ENCODE measurements at places on chromosomes 7 and 10.

- DNase-seq = no peak
Measured at GRCh38 chr10:69715156-69715898, 85.3 kb downstream of the FAM241B start.

- no peak for DNase-seq
Measured at GRCh38 chr10:34815185-34816084, at the start of gene PARD3. TSS of gene PARD3 (minus strand) at chr10:34815296. CDS start at chr10:34814995, 301 bp downstream.

DNA sequence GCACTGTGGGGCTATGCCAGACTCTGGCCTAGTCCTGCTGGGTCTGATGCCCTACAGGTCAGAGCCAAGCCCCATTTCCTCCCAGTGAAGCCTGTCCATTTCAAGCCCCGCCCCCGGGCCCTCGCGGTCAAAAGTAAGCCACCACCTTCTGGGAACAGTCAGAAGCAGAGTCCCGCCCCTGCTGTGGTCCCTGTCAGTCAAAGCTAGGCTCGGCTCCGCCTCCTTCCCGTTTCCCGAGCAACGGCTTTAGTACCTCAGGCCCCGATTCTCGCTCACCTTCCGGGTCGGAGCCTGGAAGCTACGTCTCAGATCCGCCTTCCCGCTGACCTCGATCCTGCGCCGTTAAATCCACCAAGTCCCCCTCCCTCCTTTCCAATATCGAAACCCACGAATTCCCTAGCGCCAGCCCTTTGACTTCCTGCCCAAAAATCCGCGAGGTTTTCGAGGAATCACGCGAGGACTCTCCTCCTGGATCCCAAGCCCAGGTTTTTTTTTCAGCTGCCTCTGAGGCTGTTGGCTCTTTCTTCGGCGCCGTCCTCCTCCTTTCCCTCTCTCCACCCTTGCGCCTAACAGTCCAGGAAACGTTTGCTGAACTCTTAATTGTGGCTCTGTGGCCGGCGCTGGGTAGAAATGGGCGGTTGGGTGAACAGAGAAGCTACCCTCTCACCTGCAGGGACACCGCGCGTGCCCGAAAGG, 11.8 kb downstream of the SFXN3 start:
- peak; percentile 88 for DNase-seq

- DNase-seq = no peak
Measured at GRCh38 chr7:759569-759968, 32.5 kb upstream of the PRKAR1B start.

GRCh38 chr7:157469181-157470016, 132.6 kb downstream of the DNAJB6 start:
- DNase-seq = no peak

- peak; percentile 67 for DNase-seq
Measured at GRCh38 chr7:112001091-112001826, 204.9 kb downstream of the DOCK4 start.

GRCh38 chr10:821322-821721, 110.2 kb downstream of the LARP4B start:
- no peak for DNase-seq

- DNase-seq = no peak
Measured at GRCh38 chr10:47048526-47048905, 137.3 kb downstream of the PTPN20 start.

- no peak for DNase-seq
Measured at GRCh38 chr7:81624650-81625631, 144.9 kb downstream of the HGF start.

DNA sequence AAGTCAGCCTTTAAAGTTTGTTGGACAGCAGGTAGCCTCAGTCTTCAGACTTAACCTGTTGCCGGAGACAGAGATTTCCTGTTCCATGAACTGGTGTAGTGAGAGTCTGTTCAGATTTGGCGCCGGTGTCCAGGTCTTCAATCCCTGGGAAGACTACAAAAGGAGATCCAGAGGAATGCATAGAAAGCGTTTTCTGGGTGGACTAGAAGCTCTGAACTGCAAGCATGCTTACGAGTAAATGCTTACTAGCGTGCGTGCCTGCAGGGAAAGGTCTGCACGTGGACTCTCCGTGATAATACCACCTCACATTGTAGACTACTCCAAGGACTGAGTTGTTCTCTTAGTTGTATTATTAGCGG, 878 bp downstream of the GLRX3 start:
- no peak for DNase-seq

- DNase-seq = no peak
Measured at GRCh38 chr7:12111422-12112405, 99.4 kb upstream of the TMEM106B start.

- no peak for DNase-seq
Measured at GRCh38 chr10:133186416-133187090, 26.5 kb downstream of the KNDC1 start.

GRCh38 chr7:16397501-16398145, 23.7 kb downstream of the CRPPA start:
- no peak for DNase-seq

DNA sequence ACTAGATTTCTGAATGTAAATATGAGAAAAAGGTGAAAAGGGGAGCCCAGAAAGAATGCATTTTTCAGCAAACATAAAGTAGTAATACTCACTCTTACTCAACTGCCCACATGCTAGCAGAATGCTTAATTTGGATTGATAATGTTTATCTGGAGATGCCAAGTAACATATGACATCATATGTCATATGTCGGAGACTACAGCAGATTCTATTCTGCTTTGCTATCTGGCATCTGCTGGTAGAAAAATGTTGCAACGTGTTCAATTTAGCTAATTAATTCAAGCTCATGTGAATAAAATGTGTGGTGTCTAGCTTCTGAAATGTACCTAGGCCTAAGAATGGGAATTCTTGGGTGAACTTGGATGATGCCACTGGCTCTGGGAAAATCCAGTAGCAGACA, 4.5 kb downstream of the BBIP1 start:
- DNase-seq = no peak

GRCh38 chr10:123580426-123580825, 85.7 kb upstream of the GPR26 start:
- no peak for DNase-seq

GRCh38 chr10:50210876-50211275, 40.4 kb downstream of the ASAH2 start:
- DNase-seq = no peak

- DNase-seq = no peak
Measured at GRCh38 chr7:131355917-131356777, 28.5 kb downstream of the MKLN1 start.

- no peak for DNase-seq
Measured at GRCh38 chr7:100366411-100367250, 6.7 kb upstream of the PILRA start.

DNA sequence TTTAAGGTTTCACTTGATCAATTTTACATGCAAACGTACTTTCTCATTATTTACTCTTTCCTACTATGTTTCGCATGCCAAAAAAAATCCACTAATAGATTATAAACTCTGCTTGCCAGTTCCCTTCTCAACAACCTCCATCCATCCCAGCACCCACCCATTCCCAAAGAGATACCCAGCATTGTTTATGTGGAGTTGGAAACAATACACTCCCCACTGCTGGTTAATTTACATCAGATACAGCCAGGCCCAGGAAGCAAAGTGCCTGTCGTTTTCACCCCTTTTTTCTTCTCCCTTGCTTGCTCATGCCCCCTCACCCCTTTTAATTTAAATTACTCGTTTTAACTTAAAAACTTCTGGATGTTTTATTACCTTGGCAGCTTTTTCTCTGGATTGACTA, 59.9 kb downstream of the HIBADH start:
- no peak for DNase-seq

DNA sequence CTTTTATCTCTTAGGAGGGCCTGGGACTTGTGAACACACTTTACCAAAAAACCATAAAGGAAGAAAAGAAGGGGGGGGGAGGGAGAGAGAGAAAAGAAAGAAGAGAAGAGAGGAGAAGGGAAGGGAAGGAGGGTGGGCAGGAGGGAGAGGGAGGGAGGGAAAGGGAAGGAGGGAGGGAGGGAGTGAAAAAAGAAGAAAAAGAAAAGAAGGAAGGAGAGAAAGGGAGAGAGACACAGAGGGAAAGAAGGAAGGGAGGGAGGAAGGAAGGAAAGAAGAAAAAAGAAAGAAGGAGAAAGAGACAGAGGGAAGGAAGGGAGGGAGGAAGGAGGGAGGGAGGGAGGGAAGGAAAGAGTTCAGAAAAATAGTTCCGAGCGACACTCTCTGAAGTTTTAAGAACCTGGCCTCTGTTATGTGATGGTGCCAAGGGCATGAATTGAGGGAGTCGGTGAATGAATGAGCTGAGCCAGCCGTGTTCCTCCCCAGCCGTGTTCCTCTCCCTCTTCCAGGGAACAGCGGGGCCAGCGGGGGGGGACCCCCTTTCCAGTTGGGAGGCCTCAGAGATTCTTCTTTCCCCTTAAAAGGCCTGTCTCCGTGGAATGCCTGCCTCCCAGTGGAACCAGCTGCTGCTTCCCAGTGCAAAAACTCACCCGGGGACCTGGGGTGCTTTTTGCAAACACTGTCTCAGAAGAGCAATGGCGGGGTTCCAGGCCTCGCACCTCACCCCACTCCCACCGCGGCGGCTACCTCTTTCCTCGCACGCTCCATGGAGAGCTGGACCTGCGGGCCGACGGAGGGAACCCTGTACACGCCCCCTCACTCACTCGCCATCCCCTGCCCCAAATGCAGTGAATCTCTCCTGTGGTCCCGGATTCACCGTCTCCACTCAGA, 84.1 kb downstream of the FOXL3 start:
- no peak for DNase-seq

DNA sequence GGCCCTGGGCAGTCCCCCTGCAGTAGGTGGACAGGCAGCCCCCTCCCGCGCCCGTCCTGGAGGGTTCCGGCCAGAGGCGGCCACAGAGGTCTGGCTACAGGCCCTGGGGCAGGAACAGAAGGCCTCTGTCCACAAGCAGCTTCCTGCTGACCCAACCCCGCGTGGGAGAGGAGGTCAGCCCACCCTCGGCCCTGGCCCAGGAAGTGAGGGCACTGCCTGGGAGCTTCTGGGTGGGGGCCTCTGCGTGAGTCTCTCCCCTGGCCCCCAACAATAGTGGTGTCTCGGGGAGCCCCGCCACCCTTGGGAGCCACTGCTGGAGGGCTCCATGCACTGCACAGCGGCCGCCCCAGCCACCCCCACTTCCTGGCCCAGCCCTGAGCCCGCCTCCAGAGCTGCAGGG, 4.7 kb downstream of the MICALL2 start:
- no peak for DNase-seq

DNA sequence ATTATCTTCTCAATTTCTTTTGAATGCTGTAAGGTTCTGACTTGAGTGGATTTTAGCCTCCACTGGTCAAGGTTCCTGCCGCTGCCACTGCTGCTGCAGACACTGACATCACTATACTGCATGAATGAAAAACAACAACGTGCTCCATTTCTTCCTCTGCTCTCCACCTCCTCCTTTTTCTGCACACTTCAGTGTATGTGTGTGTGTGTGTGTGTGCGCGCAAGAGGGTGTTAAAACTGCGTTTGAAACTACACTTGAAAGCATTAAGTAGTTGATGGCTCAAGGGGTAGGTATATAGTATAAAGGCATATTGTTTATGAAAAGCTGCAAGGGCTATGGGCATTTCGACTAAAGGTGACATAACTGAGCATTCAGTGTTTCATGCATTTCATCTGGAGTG, 3.5 kb downstream of the GLCCI1 start:
- DNase-seq = no peak

GRCh38 chr7:138396251-138397070, 63.6 kb upstream of the TRIM24 start:
- DNase-seq = peak; percentile 92

DNA sequence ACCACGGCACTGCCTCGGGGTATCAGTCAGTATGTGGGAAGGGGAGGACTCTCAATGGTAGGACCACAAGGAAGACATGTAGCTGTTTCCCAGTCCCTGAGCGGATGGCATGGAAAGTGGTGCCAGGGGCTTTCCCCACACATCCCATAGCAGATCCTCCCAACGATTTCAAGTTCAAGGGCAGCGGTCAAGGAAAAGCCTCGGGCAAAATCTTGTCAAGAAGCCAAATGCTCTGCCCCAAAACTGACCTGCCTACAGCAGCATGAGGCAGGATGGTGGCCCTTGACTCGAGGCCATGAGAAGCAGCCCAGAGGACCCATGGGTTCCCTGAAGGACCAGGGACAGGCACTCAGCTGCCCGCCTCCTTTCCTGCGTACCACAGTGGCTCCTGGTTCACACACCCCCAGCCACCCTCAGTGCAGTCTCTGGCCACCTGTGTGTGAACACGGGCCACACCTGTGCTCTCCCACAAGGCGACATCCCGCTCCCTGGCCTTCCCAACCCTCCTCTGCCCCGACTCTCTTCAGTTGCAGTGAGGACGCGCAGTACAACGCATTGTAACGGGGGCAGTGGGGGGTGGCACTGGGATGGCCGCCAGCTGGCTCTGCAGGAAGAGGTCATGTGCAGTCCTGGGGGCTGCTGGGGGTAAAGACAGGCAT, 43.6 kb downstream of the CTBP2 start:
- no peak for DNase-seq

DNA sequence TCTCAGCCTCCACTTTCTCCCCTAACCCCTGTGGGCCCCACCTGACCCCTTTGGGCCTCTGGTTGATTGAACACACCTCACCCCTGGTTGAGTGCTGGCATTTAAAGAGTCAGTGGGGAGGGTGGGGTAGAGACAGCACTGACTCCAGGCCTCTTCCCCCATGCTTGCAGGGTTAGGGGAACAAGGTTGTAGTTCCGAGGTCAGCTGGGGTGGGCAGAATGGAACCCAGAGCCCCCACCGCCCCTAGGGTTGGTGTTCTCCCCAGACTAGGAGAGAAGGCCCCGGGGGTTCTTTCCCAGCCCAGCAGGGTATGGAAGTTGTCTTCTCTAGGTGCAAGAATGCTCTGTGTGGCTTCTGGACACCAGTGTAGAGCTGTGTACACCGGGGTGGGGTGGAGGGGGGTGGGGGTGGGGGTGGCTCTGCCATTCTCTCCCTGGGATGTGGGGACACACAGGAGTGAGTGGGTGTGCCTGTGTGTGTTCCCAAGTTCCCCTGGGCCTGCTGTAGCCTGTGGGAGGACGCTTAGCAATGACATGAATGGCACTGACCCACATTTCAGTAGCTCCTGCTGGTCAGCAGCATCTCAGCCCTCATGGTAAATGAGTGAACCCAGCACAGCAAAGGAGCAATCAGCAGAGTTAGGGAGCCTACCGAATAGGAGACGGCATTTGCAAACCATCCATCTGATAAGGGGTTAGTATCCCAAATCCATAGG, 33.6 kb downstream of the PRF1 start:
- DNase-seq = no peak

GRCh38 chr7:105267244-105267643, 121.5 kb downstream of the SRPK2 start:
- no peak for DNase-seq

GRCh38 chr10:90064295-90064694, 362.9 kb downstream of the KIF20B start:
- DNase-seq = no peak

- DNase-seq = no peak
Measured at GRCh38 chr7:136123352-136123751, 146.2 kb upstream of the MTPN start.

- DNase-seq = no peak
Measured at GRCh38 chr10:101683276-101683675, 11.7 kb downstream of the FBXW4 start.

Data from kidney epithelial cell (primary cell).